Adrenal gland (tissue), 19 donors: ENCODE measurements at places on chromosomes 4 and X. TPM values are rescaled to one million over a fixed set of nuclear protein-coding genes. Genes with fewer than 3 reads are reported as not detected.

DNA sequence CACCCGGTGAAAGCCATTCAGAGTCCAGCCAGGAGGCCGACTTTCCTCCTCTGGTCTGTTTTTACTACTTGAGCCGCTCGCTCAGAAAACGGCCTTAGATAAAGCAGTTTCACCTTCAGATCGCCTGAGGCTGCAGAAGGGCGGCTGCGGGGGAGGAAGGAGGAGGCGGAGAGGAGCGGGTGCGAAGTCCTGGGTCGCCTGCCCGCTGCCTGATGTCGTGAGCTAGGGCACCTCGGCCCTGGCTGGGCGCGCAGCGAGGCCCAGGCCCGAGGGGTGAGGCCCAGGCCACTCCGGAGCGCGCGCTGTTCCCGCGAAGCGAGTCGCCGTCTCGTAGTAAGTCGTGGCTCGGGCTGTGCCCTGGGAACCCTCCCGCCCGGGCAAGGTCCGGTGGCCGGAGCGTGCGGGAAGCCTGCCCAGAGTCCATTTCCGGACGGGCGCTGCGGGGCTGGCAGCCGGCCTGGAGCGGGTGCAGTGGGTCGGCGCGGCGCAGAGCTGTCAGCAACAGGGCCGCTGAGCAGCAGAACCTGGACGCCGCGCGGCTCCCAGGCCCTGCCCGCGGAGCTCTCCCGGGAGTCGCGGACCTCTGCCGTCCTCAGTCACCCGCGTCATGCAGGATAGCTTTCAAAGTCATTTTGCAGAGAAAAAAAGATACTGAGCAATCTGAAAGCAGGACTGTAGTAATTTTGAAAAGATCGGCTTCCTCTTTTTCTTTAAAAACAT lies 18.6 kb downstream of the TRIM2 start:
- H3K36me3 ChIP-seq: no peaks in the 10 kb centered on the region
- H3K27ac ChIP-seq: peak overlapping the region; percentile 89
- peak overlapping the region; percentile 0 for H3K4me3 ChIP-seq
- no peaks in the 10 kb centered on the region for H3K27me3 ChIP-seq
- peak; percentile 59 for DNase-seq

DNA sequence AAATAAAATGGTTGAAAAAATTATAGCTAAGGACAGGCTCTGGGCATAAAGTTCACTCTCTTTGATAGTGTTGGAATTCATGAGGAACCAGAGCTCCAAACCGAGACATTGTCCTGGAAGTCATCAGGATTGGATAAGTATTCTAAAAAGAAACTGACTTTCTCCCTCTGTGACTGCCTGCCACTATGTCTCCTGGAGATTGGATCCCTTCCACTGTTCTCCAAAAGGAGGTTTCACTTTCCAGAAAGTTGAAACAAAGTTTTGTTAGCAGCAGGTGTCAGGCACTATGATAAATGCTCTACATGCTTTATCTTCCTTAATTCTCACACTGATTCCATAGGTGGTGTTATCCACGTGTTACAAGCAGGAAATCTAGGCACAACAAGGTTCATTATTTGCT lies 16.8 kb downstream of the BANK1 start:
- H3K4me1 ChIP-seq: no peaks in the 10 kb centered on the region
- H3K4me3 ChIP-seq: no peak overlapping the region
- no peak for DNase-seq
- H3K36me3 ChIP-seq: no peaks in the 10 kb centered on the region
- no peaks in the 10 kb centered on the region for H3K27me3 ChIP-seq
- no peak overlapping the region for H3K27ac ChIP-seq

GRCh38 chrX:124256216-124256615 lies 76.2 kb upstream of the TEX13D start:
- no peaks in the 10 kb centered on the region for H3K27me3 ChIP-seq
- no peaks in the 10 kb centered on the region for H3K4me1 ChIP-seq
- no peak overlapping the region for H3K27ac ChIP-seq
- no peaks in the 10 kb centered on the region for H3K36me3 ChIP-seq

GRCh38 chr4:136036744-136037143 lies 1495.5 kb downstream of the PCDH18 start:
- H3K27ac ChIP-seq: no peak overlapping the region
- H3K36me3 ChIP-seq: no peaks in the 10 kb centered on the region
- no peak for DNase-seq
- no peaks in the 10 kb centered on the region for H3K27me3 ChIP-seq

DNA sequence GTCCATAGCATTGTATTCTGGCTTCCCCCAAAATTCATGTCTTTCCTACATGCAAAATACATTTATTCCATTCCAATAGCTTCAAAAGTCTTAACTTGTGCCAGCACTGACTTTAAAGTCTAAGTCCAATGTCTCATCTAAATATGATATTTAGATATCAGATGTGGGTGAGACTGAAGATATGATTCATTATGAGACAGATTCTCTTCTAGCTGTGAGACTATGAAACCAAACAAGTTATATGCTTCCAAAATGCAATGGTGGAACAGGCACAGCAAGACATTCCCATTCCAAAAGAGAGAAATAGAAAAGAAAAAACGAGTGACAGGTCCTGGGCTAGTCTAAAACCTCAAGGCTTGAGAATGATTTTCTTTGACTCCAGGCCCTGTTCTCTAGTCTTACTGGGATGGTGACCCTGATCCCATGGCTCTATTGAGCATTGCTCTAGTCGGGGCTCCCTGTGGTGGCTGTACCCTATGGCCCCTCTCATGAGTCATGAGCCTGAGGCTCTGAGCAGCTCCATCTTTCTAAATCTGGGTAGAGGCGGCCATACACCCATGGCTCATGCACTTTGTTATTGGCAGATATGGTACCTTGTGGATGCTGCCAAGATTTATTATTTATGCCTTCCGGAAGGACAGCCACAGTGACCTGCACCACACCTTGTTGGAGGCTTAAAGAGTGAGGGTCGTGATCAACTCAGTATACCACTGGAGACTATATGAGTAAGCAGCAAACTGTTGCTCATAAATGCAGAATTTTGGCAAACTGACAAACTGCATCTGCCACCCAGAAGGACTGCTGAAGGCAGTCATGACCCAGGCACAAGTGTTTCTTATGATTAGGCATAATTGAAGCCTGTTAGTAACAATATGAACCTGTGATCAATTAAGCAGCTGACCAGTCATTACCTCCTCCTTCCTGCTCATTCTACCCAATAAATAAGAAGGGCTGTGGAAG lies 38.5 kb upstream of the BOD1L1 start:
- no peaks in the 10 kb centered on the region for H3K36me3 ChIP-seq
- no peak overlapping the region for H3K4me3 ChIP-seq
- no peak overlapping the region for H3K27ac ChIP-seq
- no peaks in the 10 kb centered on the region for H3K27me3 ChIP-seq
- DNase-seq: no peak

MAGEA2 gene
- total RNA-seq: not detected

RNF4 gene
- 46.6 TPM for total RNA-seq

DNA sequence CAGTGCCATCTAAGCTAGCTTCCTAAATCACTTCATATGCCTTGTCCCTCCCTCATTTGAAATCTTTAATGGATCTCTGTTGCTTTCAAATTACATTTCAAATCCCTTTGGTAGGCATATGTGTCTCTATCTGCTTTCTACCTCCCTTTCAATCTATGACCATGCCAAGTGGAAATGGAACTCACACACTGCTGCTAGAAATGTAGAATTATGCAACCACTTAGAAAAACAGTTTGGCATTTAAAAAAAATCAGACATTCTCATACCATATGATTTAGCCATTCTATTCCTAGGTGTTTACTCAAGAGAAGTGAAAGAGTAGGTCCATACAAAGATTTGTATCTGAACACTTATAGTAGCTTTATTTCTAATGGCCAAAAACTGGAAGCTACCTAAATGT lies 413.5 kb upstream of the INTU start:
- no peaks in the 10 kb centered on the region for H3K4me1 ChIP-seq
- no peak overlapping the region for H3K27ac ChIP-seq
- DNase-seq: no peak
- H3K36me3 ChIP-seq: no peaks in the 10 kb centered on the region
- no peak overlapping the region for H3K4me3 ChIP-seq
